ENCODE measurements at places on chromosomes 16 and 17. TPM values are rescaled to one million over a fixed set of nuclear protein-coding genes. Genes with fewer than 3 reads are reported as not detected.

CA7 gene
- total RNA-seq = not detected

TBX21 gene
- total RNA-seq = 0.35 TPM

ITGAD gene
- 0.39 TPM for total RNA-seq

C1QL1 gene
- not detected for total RNA-seq

MRPS34 gene
- 71.3 TPM for total RNA-seq

MT1F gene
- 11.8 TPM for total RNA-seq

GPR179 gene
- not detected for total RNA-seq

UMOD gene
- not detected for total RNA-seq

HASPIN gene
- total RNA-seq = 0.16 TPM

SLC16A11 gene
- 0.84 TPM for total RNA-seq

BICDL2 gene
- not detected for total RNA-seq

ABCC3 gene
- total RNA-seq = 52.8 TPM

OTOP2 gene
- not detected for total RNA-seq

NPIPA5 gene
- 15.2 TPM for total RNA-seq

SPIRE2 gene
- 1.7 TPM for total RNA-seq

ABCA6 gene
- 106 TPM for total RNA-seq

SLX1B gene
- 32.5 TPM for total RNA-seq

CLEC3A gene
- total RNA-seq = not detected

GNAO1 gene
- 3.0 TPM for total RNA-seq

ARRB2 gene
- 131 TPM for total RNA-seq

ADORA2B gene
- total RNA-seq = 0.55 TPM

TEKT5 gene
- not detected for total RNA-seq

CCDC182 gene
- not detected for total RNA-seq

WFIKKN1 gene
- 0.55 TPM for total RNA-seq

LRRC37A3 gene
- 13.4 TPM for total RNA-seq

TBC1D3E gene
- not detected for total RNA-seq

PMP22 gene
- total RNA-seq = 250 TPM

NOG gene
- 0.74 TPM for total RNA-seq

TCAP gene
- total RNA-seq = 0.64 TPM

TNFRSF17 gene
- total RNA-seq = not detected

CIITA gene
- 10.0 TPM for total RNA-seq

TM4SF5 gene
- not detected for total RNA-seq

NT5M gene
- 2.1 TPM for total RNA-seq

FBXW10B gene
- total RNA-seq = 4.4 TPM

SCARF1 gene
- 25.7 TPM for total RNA-seq

CCDC137 gene
- 11.9 TPM for total RNA-seq
